ENCODE measurements at places on chromosomes 3 and 15.

DNA sequence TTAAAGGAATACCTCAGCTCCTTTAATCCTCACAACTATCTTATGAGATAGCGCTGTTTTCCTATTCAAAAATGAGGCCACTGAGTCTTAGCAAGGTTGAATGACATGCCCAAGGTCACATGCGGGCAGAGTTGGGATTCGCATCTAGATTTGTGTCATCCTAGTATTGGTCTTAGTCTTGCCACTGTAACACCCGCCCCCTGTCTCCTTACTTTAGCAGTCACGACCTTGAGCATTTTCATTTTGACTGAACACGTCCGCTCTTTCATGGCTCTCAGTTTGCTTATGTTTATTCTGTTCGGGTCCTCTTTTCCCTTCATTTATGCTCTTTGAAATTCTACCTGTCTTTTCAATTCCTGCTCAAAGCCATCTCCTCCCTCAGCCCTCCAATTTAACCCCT is 112.5 kb upstream of the CADPS start:
- DNase-seq, result no peak

DNA sequence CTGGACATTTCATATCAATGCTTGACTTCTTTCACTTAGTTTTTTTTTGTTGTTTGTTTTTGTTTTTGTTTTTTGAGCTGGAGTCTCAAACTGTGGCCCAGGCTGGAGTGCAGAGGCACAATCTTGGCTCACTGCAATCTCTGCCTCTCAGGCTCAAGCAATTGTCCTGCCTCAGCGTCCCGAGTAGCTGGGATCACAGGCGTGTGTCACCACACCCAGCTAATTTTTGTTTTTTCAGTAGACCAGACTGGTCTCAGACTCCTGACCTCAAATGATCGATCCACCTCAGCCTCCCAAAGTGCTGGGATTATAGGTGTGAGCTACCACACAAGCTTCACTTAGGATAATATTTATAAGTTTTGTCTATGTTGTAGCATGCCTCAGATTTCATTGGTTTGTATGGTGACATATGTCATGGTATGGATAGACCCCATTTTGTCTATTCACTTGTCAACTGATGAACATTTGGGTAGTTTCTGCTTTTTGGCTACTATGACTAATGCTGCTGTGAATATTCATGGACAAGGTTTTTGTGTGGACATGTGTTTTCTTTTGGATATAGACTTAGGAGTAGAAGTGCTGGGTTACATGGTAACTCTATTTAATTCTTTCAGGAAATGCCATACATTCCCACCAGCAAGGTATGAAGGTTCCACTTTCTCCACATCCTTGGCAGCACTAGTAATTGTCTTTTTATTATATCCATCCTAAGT is 6.8 kb upstream of the PRR23E start:
- no peak for DNase-seq

DNA sequence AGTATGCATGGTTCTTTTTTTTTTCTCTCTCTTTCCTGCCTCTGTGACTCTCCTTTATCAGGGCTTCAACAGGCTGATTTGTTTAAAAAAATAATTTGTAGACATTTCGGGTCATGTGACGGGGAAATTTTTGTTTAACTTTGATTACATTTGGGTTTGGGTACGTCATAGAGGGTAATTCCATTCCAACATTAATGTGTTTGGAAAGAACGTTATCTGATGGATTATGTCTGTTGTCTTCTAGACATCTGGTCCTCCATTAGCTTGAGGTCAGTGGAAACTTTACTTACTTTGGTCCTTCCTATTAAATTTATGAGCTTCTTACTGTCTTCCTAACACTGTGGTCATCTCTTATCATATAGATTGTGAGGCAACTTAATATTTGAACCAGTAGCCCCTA is 80.9 kb downstream of the STT3B start:
- no peak for DNase-seq

DNA sequence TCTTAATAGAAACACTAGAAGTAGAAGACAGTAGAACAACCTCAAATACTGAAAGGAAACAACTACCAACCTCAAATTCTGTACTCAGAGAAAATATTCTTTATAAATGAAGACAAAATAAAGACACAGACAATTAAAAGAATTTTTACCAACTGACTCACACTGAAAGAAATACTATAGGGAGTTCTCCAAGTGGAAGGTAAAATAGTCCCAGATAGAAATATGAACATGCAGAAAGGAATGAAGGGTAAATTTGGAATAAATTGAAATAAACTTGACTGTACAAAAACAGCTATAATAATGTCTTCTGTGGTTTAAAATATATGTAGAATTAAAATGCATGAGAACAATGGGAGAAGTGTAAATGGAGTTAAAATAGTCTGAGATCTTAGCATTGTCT is 36.7 kb upstream of the CCDC174 start:
- DNase-seq, result no peak

GRCh38 chr15:61777689-61778088 is 282.6 kb downstream of the VPS13C start:
- peak; percentile 18 for DNase-seq

DNA sequence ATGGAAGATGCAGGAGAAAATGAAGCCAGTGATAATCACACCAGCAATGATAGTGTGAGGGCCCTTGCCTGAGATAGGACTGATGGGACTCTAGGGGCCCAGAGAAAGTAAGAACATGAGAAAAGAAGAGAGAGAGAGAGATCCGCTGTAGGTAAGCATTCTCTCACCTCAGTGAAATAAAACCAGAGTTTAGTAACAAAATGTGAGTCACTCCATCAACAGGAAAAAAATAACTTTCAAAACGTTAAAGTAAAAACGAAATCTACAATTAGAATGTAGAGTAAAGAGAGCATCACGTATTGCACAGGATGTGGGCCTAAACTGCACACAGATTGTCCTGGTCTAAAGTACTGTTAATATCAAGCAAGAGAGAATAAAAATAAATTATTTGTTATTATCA is 6.8 kb upstream of the PRSS50 start:
- DNase-seq, result no peak

- no peak for DNase-seq
These were observed 75.2 kb downstream of the CLASP2 start for GRCh38 chr3:33642806-33643205.

DNA sequence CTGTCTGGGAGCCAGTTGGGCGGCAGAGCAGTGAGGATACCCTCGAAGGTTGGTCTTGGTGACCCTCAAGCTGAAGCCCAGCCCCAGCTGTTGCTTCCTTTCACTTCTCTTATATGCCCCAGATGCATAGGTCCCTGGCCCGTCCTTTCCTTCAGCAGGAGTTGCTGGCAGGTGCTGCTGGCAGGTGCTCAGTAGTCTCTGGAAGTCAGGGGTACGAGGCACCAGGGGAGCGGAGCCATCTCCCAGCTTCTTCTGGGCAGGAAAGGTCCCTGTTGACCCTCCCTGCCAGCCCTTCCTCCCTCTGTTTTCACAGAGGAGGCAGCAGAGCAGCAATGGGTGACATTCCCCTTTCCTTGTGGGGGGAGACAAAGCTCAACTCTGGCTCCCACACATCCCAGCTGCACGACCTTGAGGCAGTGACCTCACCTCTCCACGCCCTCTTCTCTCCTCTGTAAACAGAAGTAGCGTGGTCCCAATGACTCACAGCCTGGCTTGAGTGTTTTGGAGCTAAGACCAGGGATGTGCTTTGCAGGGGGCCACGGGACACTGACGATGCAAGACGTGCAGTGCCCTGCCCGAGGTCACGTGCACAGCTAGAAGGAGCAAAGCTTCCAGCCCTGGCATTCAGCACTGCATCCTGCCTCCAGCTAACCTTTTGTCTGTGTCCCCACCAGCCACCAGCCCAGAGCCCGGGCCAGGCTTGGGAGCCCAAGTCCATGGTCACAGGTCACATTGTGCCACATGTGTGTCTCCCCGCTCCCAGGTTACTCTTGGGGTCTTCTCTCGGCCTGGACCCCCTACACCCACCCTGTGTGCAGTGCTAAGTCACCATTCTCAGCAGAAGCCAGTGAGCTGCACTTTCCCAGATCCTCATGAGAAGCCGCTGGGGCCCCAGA is 49.7 kb downstream of the SLC6A6 start:
- no peak for DNase-seq
